ENCODE measurements at places on chromosomes 2 and 18.

GRCh38 chr2:217887841-217888701, 114.7 kb downstream of the TNS1 start:
- DNase-seq = no peak

GRCh38 chr18:24472591-24472990, 12.2 kb downstream of the HRH4 start:
- no peak for DNase-seq

GRCh38 chr18:35680139-35680551, 98.6 kb downstream of the GALNT1 start:
- DNase-seq = no peak

GRCh38 chr2:61816480-61817355, 37.1 kb downstream of the FAM161A start:
- no peak for DNase-seq

DNA sequence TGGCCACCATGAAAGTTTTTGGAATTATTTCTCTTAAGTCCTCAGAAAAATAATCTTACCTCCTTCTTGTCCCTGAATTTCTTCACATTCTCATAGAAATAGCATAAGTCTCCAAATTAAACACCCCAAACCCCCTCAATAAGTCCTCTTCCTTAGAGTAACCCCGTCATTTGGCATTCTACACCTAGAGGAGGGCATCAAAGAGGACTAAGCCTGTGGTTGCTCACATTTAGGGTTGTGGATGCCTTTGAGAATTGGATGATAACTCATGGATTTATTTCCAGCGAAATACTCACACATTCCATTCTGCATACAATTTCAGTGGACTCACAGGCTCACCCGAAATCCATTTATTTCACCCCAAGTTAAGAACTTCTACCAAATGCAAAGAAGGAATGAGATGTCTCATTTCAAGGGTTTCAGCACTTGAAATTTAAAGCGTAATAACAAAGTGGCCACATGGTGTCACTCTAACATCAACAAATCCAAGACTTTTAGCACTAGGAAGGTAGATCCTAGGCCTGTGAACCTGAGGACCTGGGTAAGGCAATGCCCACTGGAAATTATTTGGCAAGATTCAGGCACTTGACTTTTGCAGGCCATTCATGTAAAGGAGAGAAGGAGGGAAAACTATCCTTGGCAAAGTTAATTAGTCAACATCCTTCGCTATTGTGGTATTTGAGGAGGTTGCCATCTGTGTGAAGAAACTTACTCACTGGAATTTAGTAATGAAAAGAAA, 24.6 kb downstream of the DYTN start:
- DNase-seq = no peak

DNA sequence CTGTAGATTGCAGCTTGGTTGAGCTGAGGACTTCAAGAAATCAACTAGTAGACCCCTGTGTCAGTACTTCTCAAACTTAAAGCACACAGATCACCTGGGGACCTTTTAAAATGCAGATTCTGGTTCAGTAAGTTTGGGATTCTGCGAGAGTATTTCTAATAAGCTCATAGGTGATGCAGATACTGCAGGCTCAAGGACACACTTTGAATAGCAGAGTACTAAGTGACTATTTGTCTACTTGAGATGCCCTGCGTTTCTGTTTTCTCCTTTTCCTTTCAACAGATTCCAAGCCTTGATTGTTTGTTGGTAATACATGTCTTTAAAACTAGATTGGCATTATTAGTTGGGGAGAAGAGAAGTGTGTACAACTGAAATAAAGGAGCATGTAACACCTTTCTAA, 6.7 kb downstream of the MIB1 start:
- DNase-seq = no peak

DNA sequence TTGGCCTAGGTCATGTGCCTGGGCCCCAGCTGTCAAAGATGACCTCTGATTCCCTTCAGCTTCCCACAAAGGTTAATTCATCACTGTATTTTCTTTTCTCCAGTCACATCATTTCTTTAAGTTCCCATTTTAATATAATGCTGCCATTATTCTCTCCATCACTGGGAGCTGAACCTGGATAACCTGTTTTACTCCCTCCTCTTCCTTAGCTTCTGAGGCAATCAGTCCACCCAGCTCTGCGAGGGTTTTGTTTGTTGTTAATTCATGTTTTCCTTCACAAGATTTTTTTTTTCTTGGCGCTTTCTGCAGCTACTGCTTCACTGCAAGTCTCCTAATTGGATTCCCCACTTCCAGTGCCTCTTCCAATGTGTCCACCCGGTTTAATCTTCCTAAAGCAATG, 5.1 kb upstream of the EML4 start:
- no peak for DNase-seq

DNA sequence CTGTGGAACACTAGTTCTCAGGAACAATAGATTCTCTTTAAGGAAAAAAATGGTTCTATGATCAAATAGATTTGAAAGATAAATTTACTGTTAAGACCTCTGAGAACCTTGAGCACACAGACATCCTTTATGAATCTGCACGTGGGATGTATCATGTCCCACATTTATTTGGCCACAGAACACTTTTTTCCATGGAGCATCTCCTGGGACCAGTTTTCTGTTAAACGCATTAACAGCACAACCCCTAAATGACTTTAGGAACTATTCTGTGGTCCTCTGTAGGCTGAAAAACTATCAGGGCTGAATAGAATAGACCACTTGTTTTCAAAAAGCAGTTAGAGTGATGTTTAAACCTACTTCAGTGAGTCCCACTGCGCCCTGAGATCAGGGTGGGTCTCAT, 132.2 kb upstream of the PID1 start:
- no peak for DNase-seq

GRCh38 chr18:36301884-36302283, 4.4 kb downstream of the FHOD3 start:
- DNase-seq = no peak

- DNase-seq = no peak
Observed at GRCh38 chr2:128452536-128453530, 134.2 kb upstream of the HS6ST1 start.

DNA sequence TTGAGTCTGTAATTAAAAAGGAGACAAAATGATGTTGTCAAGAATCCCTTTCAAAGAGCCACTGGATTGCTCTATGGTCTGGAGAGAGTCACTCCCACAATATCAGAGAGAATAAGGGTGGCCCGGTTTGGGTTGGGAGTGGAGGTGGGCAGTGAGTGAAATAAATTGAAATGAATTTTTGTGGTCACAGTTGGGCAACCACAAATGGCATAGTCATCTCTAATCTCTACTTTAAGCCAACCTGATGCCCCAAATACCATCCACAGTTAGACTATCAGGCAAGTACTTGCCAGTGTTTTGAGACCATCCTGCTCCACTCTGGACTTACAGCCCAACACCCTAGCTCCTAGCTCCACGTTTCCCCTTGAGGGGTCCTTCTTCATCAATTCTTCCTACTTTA, 559.7 kb downstream of the BCL11A start:
- DNase-seq = no peak

- no peak for DNase-seq
Observed at GRCh38 chr2:99562516-99562915, 72.7 kb upstream of the REV1 start.

GRCh38 chr2:60318544-60318943, 234.9 kb downstream of the BCL11A start:
- no peak for DNase-seq

GRCh38 chr2:11214770-11215169, 59.5 kb downstream of the SLC66A3 start:
- DNase-seq = no peak

- no peak for DNase-seq
Observed at GRCh38 chr2:124661558-124661957, 636.5 kb downstream of the CNTNAP5 start.

GRCh38 chr2:37323781-37324535, 675 bp downstream of the PRKD3 start:
- DNase-seq = no peak

DNA sequence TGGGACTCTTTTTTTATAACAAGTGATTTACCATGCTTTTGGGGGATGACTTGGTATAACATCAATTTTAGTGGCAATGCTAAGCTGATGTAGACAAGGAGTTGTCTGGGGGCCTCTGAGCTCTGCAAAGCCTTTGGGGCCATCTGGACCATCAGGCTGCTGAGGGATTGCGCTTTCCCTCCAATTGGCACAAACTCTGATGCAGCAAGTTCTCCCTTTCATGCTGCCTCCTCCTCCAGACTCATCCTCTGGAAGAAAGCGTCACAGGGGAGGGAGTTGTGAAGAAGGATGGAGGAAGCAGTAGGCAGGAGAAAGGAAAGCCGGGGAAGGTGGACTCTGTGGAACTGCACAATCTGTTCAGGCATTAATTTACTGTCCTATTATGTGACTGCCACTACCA, 10.2 kb upstream of the FAP start:
- no peak for DNase-seq

GRCh38 chr2:42566837-42567321, 1.6 kb upstream of the MTA3 start:
- no peak for DNase-seq

DNA sequence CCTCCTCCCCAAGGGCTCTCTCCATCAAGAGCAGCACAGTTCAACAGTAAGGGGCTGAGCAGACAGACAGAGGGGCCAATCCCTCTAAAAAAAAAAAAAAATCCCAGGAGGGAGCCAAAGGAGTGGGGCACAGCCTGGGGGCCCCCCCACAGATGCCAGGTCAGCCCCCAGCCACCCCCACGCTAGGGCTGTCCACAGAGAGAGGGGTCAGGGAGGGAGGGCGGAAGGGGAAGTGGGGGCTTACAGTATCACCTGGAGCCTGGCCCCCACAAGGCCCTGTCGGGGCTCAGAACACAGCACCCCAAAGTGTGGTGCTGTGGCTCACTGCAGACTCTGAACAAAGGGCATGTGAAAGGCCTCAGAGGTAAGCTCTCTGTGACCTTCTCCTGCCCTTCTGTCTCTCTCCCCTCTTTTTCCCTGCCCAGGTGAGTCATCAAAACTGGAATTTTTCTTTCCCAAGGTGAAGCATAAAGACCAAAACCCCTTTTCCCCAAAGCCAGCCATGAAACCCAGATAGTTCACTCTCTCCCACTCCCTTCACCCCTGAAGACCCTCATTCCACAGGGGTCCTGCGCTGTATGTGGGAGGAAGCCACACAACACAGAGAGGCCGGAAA, 13.9 kb downstream of the BIN1 start:
- DNase-seq = no peak

DNA sequence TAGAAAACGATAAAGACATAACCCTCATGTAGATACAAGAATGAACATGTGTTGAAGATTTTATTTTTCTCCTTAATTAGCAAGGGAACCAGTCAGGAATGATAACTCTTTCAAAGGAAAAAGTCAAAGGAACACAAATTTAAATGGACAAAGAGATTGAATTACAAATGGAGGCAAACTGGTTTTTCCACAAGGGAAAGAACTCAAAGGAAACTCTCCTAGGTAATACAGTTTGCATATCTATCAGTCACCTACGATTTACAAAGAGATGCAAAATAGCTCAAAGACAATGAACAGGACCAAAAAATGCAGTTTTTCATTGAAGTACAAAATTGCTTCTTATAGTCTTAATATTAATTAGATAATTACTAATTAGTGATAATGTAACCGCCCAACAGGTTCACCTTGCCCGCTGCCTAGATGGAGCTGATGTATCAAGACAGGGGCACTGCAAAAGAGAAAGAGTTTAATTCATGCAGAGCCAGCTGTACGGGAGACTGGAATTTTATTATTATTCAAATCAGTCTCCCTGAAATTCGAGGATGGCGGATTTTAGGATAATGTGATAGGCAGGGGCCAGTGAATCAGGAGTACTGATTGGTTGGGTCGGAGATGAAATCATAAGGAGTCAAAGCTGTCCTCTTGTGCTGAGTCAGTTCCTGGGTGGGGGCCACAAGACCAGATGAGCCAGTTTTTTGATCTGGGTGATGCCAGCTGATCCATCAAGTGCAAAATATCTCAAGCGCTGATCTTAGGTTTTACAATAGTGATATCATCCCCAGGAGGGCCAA, 151.0 kb downstream of the TMEM17 start:
- no peak for DNase-seq

GRCh38 chr2:176157499-176158185, 535 bp downstream of the HOXD3 start:
- DNase-seq = no peak

- DNase-seq = no peak
Observed at GRCh38 chr2:120694034-120694433, 41.6 kb upstream of the GLI2 start.

DNA sequence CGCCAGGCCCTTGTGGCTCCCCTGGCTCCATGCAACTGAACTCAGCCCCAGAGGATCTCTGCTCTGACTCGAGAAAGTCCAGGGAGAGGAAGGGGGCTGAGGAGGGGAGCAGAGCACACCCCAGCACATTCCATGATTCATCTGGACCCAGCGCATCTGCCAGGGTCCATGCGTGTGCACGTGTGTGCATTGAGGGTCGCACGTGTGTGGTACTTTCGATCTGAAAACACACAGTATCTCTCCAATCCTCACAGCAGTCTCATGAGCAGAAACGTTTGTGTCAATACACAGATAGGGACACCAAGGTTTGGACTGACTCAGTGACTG, 146.4 kb upstream of the ID2 start:
- no peak for DNase-seq

GRCh38 chr2:241909769-241910168, 40.2 kb downstream of the RTP5 start:
- no peak for DNase-seq

- no peak for DNase-seq
Observed at GRCh38 chr2:234670052-234670451, 173.2 kb upstream of the ARL4C start.

GRCh38 chr2:191386938-191387536, 141.8 kb downstream of the MYO1B start:
- DNase-seq = no peak

DNA sequence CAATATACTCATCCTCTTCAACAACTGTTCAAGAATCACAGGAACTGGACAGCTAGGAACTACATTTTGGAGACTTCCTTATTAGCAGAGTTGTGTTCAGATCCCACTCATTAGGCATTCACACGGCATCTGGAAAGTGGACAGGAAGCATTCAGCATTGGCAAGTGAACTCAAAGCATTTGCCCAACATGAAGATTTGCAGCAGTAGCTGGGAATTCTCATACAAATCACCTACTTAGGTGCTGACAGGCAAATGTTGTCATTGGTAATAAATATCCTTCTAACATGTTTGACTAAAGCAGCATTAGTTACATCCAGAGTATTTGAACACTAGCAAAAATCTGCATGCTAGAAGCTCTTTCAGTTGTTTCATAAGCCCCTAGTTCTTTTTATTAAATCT, 350.8 kb downstream of the PTH2R start:
- no peak for DNase-seq

DNA sequence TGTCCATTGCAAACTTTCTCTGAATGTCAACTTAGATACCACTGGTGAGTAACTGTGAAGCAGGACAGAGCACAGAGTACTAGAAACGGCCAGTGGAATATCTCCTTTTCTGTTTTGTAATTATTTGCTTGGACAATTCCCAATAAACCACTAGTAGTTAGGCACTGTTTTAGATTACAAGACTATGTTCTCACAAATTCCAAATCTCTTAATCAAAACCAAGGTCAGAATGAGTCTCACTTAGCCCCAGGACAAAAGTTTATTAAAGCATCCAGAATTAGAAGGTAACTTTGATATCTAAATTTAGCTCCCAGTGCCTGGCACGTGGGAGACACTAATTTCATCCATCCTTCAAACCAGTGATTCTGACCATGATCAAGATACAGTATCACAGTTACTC, 89.0 kb downstream of the ZNF521 start:
- no peak for DNase-seq

GRCh38 chr2:230492107-230492506, 76.1 kb downstream of the SP100 start:
- DNase-seq = no peak

GRCh38 chr2:230935130-230935430, 10.0 kb upstream of the GPR55 start:
- DNase-seq = no peak
